Stimulated activated CD8-positive, alpha-beta memory T cell treated with anti-CD3 and anti-CD28 coated beads, Interleukin-7, amount 100 ng/mL, for 24 hours (primary cell): ENCODE measurements at places on chromosomes 5 and 9.

- DNase-seq, result no peak
Observed at GRCh38 chr5:176173647-176174046, 64.6 kb upstream of the SIMC1 start.

GRCh38 chr5:178458140-178458539 is 132.1 kb downstream of the COL23A1 start:
- no peak for DNase-seq

- DNase-seq, result no peak
Observed at GRCh38 chr5:116329503-116329902, 244.7 kb downstream of the COMMD10 start.

- no peak for DNase-seq
Observed at GRCh38 chr5:168295574-168296201, 4.2 kb downstream of the WWC1 start.
